H1 (cell line): ENCODE measurements at places on chromosomes 13 and 19. TPM values are rescaled to one million over a fixed set of nuclear protein-coding genes. Genes with fewer than 3 reads are reported as not detected.

DNA sequence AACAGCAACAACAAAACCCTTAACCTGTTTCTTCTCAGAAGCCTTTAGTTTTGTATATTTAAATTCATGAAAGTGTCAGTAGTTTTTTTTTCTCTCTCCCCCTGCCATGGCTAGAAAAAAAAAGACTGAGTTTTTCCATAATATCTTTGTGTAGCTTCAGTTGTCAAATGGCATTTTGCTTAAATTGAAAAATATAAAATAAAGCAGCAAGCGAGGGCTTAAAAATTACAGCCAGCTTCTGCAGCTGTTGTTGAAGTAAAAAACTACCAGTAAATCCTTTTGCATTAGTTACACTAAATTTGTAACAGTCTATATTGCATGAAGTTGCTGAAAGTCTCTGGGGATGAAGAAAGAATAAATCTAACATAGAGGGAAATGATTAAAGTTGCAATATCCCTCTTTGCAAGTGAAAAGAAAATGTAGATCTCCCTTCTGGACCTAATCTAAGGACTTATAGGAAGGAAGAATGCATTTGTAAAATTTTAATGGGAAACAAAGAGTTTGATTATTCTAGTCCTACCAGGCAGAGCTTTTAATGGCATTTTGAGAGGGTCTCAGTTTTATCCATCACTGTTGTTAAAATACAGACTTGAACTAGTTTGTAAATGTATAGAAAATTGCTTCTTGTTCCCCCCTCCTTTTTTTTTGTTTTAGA is 215.7 kb downstream of the ATP8A2 start:
- DNase-seq, result no peak

- DNase-seq, result no peak
Observed at GRCh38 chr13:71290963-71291841, 575.8 kb downstream of the DACH1 start.

GRCh38 chr13:26971990-26972887 is 199.4 kb downstream of the USP12 start:
- peak; percentile 15 for DNase-seq

GRCh38 chr19:29946645-29947044 is 4.6 kb downstream of the URI1 start:
- no peak for DNase-seq

DNA sequence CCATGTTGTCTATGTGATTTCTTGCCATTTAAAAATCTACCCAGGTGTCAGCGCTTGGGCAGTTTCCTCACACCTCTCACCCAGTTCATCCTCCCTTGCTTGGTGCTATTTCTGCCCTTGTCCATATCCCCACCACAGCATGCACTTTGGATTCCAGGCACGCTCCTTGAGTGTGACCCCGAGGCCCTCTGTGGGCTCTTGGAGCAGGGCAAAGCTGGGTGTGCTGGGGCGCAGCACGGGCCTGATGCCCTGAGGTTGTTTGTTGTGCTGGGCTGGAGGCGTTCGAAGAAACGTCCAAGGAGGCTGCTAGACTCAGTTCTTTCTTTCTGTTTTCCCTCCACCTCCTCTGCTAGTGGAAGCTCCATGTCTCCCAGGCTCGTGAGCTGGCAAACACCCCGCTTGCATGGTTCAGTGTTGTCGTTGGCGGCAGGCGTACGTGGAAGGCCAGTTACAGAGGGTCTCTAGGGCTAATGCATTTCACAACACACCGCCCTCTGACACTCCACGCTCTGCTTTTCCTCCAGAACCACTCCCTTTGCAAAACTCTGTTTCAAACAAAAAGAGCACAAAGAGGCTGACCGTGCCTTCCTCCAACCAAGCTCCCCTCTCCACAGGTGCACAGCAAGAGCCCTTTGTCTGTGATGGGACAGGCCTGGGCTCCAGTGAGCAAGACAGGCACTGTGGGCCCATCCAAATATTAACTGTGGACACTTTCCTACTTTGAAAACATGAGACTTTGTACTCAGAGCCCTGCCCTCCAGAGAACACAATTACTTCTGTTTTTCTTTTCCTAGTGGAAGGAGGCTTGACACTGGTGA is 117.7 kb upstream of the GJB6 start:
- no peak for DNase-seq

- DNase-seq, result no peak
Observed at GRCh38 chr13:46659413-46660065, 106.6 kb downstream of the LRCH1 start.

DNA sequence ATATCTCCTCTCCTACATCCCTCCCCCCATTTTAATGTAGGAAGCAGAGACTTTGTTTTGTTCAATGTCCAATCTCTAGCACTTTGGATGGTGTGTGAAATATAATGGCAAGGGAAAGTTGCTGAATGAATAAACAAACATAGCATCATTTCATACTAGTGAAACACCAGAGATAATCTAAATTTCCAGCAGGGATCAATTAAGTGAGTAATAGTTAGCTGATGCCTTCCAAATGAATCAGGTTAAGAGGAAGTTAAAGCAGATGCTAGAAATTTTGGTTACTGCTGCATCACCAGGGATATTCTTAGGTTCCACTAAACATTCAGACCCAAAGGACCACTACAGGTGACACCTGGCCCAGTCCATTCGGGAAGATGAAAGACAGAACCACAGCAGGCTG is 8.1 kb downstream of the MRPS31 start:
- DNase-seq, result no peak

DNA sequence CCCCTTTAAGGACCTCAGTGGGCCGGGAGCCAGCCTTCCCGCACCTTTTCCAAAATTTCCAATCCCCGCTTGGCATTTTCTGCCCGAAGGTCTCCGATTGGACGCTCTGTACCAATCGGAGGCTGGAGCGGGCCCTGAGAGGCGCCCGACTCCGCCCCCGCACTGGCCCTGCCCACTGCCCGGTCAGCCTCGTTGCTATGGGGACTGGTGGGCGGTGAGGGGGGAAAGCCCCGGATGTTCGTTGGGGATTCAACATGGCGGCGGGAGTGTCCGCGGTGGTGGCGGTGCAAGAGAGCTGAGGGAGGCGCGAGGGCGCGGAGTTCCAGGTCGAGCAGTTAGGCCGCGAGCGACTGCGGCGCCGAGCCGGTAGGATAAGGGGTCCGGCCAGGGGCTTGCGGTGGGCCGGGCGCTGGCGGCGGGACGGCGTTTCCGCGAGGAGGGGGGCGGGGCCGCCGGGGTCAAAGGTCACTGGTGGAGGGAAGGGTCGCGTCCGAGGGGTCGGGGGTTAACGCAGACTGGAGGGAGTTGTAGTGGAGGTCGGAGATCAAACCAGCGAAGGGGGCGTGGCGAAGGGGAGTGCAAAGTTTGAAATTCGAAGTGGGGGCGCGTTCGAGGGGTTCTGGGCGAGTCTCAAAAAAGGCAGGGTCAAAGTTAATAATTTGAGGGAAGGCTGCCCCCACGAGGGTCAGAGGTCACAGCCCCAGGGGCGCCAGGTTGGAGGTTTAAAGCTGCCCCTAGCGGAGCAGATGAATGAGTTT is at the start of gene PAK4:
TSS of gene PAK4 (plus strand) at position 233 of the 758 bp plus-strand sequence. CDS start 43,768 bp downstream, outside the sequence.
- peak; percentile 84 for DNase-seq

GRCh38 chr13:76799696-76800095 is 86.5 kb downstream of the KCTD12 start:
- no peak for DNase-seq

DNA sequence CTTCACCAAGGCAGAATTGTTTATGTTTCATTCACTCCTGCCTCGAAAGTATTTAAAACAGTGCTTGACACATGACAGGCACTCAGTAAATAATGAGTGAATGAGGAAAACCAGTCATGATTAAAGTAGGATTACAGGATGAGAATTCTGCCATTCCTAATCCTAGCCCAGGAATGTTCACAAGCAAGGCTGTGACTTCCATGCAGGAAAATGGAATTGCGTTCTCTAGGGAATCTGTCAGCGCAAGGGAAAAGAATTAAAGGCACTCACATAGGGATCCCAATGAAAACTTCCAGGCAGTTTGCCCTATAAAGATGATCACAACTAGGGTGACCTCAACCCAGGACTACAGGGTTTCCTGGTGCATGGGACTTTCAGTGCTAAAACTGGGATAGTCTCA is 143.4 kb downstream of the CYSLTR2 start:
- no peak for DNase-seq

- DNase-seq, result no peak
Observed at GRCh38 chr13:22176968-22177520, 506.2 kb downstream of the FGF9 start.

- DNase-seq, result no peak
Observed at GRCh38 chr19:45542234-45542668, 35.0 kb downstream of the VASP start.

DNA sequence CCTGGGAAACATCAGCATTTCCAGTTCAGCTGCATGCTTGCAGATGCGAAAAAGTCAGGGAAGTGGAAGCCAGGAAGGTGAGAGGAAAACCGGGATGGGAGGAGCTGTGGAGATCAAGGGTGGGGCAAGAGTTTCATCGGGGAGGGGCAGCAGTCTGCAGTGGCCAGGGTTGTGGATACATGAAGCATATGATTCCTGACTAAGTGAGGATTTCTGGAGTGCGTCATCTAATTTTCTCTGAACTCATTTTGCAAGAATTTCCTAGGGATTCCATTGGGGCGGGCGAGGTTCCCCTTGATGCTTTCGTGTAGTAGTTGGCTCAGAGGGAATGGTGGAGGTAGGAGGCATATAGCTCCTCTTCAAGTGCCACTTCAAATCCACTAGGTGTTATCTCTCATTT is 344.1 kb upstream of the TMTC4 start:
- no peak for DNase-seq

- no peak for DNase-seq
Observed at GRCh38 chr19:6766357-6767080, 716 bp downstream of the SH2D3A start.

DNA sequence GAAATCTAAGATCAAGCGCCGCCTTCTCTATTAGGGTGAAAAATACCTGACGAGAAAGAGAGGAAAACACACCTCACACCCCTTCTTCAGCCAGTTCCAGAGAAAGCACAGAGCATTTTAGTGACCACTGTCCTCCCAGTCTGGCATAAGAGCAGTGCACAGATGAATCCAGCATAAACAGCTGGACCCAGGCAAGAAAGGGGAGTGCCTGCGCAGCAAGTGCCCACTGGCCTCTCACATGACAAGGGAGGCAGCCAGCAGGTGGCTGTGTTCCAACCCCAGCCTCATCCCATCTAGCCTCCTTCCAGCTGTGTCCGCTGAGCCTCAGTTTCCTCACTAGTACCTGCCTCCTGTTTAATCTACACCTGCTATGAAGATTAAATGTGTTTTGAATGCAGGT is 8.0 kb downstream of the MED26 start:
- DNase-seq, result no peak

- DNase-seq, result no peak
Observed at GRCh38 chr13:98821372-98822224, 69.1 kb upstream of the SLC15A1 start.

DNA sequence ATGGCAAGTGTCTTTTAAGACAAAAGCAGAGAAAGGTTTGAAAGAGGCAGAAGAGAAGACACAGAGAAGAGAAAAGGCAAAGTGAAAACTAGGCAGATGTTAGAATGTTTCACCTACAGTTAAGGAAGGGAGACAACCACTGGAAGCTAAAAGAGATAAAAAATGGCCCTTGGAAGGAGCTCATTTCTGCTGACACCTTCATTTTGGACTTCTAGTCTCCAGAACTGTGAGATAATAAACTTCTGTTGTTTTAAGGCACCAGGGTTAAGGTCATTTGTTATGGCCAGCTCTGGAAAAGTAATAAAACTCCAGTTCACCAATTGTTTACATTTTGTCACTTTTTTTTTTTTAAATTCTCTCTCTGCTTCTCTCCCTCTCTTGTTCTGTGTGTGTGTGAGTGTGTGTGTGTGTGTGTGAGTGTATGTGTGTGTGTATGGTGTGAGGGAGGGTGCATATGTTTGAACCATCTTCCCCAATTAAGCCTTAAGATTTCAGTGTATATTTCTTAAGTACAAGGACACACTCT is 374.6 kb downstream of the DACH1 start:
- DNase-seq, result no peak

DNA sequence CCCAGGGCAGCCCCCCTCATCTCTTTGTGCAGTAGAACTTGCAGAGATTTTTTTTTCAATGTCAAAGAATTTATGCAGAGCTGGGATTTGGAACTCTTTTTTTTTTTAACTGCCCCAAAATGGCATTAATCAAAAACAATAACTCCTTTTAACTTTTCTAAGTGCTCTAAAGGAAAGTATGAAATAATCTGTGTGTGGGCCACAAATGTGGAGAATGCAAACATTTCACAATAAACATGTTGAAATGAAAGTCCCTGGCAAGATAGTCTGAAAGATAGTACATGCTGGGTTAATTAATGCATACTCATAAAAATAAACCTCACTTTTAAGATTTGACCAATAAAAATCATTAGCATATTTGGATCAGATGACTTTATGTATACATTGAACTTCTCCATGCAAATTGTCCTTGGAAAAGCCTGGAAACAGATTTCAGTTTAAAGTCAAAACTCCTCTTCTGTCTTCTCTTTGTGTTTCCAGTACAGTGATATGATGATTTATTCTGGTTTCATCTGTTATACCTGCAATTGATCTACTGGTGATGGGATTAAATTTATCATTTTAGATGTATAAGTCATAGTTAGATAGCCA is 30.5 kb upstream of the ZNF536 start:
- no peak for DNase-seq

- no peak for DNase-seq
Observed at GRCh38 chr13:104301171-104301975, 1235.2 kb upstream of the SLC10A2 start.

GRCh38 chr13:85241060-85241459 is 558.2 kb downstream of the SLITRK6 start:
- no peak for DNase-seq

GRCh38 chr19:48152551-48152950 is 17.6 kb downstream of the LIG1 start:
- DNase-seq, result no peak

- no peak for DNase-seq
Observed at GRCh38 chr19:3466635-3467034, 13.7 kb downstream of the SMIM24 start.

- no peak for DNase-seq
Observed at GRCh38 chr13:99677116-99677951, 176.1 kb downstream of the TM9SF2 start.

SAFB2 gene
- total RNA-seq, result 63.8 and 74.4 TPM in 2 replicates

SYNGR4 gene
- 1.1 TPM in 1 of 2 replicates, not detected in the other for total RNA-seq

RASAL3 gene
- total RNA-seq, result 0.19 TPM in 2 replicates

R3HDM4 gene
- 76.1 and 76.8 TPM in 2 replicates for total RNA-seq

CYP2F1 gene
- total RNA-seq, result 0.34 TPM in 1 of 2 replicates, not detected in the other

ZNF613 gene
- total RNA-seq, result 7.5 and 14.2 TPM in 2 replicates

SHC2 gene
- 3.5 and 4.4 TPM in 2 replicates for total RNA-seq

PPM1N gene
- 11.0 and 12.2 TPM in 2 replicates for total RNA-seq

SLC25A41 gene
- 0.77 TPM in 1 of 2 replicates, not detected in the other for total RNA-seq

FXYD5 gene
- total RNA-seq, result 99.0 and 104 TPM in 2 replicates

DAND5 gene
- total RNA-seq, result 0.17 and 0.25 TPM in 2 replicates

ICAM5 gene
- 1.9 and 4.8 TPM in 2 replicates for total RNA-seq

GPR183 gene
- not detected in 2 replicates for total RNA-seq

RFPL4A gene
- not detected in 2 replicates for total RNA-seq

COMP gene
- total RNA-seq, result 0.17 and 0.25 TPM in 2 replicates

NLRP7 gene
- total RNA-seq, result 0.91 and 0.96 TPM in 2 replicates

ZNF66 gene
- 53.5 and 59.7 TPM in 2 replicates for total RNA-seq

C1QTNF9 gene
- not detected in 2 replicates for total RNA-seq
